Epithelial cell of proximal tubule (primary cell): ENCODE measurements at places on chromosomes 2 and 18.

- no peak for DNase-seq
These were observed 638.0 kb upstream of the VRK2 start for GRCh38 chr2:57408587-57408986.

GRCh38 chr2:55371376-55371775 is 48.3 kb downstream of the CCDC88A start:
- DNase-seq = no peak

GRCh38 chr2:30706534-30707303 is 100.5 kb downstream of the CAPN13 start:
- no peak for DNase-seq

GRCh38 chr2:141523199-141523598 is 607.6 kb downstream of the LRP1B start:
- no peak for DNase-seq

- DNase-seq = no peak
These were observed 371.3 kb upstream of the HS6ST1 start for GRCh38 chr2:128689971-128690370.

DNA sequence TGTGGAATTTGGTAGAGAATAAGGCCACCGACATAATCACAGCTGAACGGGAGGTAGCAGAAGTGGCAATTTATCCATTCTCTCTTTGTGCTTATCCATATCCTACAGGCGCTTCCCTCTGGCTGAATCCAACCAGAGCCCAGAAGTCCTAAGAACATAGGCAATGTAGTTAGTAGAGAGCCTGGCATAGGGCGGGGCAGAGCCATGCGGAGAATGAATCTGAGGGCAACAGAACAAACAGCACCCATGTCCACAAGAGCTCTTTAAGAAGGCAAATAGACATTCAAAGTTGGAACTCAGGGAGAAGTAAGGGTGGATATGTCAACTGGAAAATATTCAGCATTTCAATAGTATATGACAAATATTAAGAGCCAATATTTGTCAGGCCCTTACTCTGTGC is 305.9 kb upstream of the VWC2L start:
- no peak for DNase-seq

DNA sequence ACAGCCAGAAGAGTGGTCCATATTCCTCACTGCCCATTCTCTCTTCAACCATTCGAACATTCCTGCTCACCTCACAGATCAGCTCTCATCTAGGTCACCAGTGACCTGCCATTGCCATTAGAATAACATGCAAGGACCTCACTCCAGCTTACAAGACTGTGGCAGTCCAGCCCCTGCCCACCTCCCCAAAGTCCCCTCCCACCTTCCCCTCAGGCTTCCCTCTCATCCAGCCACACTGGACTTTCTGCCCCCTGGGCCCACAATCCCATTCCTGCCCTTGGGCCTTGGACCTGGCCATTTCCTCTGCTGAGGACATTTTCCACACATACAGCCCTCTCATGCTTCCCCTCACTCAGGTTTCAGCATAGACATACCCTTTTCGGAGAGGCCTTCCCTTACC is 5.2 kb upstream of the TMEM177 start:
- no peak for DNase-seq

DNA sequence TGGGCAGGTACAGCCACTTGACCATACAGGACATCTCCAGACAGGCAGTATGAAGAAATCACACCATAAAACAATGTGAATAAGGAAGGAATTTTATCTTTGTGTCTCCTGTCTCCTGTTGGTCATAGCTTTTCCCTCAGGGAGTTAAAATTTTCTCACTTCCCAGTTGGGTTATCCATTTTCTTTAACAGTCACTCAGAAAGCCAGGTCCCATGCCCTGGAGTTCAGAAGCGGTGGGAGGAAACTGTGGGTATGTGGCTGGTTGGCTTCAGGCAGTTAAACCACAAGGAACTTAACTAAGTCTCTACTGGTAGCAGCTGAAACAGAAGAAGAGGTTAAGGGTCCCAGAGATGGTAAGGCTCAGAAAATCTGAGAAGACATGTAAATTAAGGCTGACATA is 6.5 kb upstream of the SMAD2 start:
- DNase-seq = no peak

DNA sequence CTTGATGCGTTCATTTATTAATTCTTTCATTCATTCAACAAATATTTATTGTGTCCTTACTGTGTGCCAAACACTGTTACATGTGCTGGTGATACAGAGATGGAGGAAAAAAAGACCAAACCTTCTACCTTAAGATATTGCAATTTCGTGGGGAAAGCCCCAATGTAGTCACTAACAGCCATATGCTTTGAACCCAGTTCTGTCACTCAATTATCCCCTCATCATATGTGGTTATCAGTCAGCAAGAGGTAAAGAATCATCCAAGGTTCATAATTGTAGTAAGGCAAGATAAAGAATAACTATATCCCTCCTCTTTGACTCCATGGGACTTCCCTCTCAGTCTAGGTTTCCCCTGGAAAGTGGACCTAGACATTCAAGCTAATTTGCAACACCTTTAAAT is 1185.6 kb upstream of the CELF4 start:
- DNase-seq = no peak

- DNase-seq = no peak
These were observed 2.6 kb upstream of the THUMPD2 start for GRCh38 chr2:39781697-39782096.
